Upper lobe of right lung (tissue), 1 donor: ENCODE measurements at places on chromosomes 2 and 18. TPM values are rescaled to one million over a fixed set of nuclear protein-coding genes. Genes with fewer than 3 reads are reported as not detected.

TYMS gene
- total RNA-seq: 4.6 TPM

SCYGR4 gene
- total RNA-seq: not detected

- H3K27me3 ChIP-seq: peaks cover 21% of the 10 kb centered on the region
- no peak for DNase-seq
- H3K36me3 ChIP-seq: no peaks in the 10 kb centered on the region
These were observed 577 bp downstream of the MOGAT1 start for GRCh38 chr2:222672068-222672401.

GRCh38 chr2:241479026-241479898, 29.1 kb downstream of the STK25 start:
- no peak overlapping the region for H3K4me3 ChIP-seq
- H3K36me3 ChIP-seq: peaks cover 16% of the 10 kb centered on the region
- H3K27ac ChIP-seq: no peak overlapping the region

PNKD gene
- 65.4 TPM for total RNA-seq

DNA sequence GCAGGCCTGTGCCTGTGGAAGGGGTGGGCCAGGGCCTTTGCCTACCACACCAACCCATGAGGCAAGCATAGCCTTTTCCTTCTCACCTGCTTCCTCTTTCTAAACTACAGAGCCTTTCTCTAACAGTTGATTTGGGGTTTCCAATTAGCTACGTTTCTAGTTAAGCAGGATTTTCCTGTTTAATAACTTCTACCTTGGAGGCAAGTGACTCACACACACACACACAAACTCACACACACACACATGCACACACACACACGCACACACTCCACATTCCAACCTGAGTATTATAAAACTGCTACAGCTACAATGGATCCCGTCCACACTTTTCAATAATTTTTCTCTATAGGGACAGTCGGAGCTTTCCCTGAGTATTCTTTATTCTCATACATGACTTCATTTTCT, 84.9 kb downstream of the SOX11 start:
- no peak overlapping the region for H3K4me3 ChIP-seq
- no peaks in the 10 kb centered on the region for H3K27me3 ChIP-seq
- H3K36me3 ChIP-seq: no peaks in the 10 kb centered on the region
- H3K4me1 ChIP-seq: no peaks in the 10 kb centered on the region

DNA sequence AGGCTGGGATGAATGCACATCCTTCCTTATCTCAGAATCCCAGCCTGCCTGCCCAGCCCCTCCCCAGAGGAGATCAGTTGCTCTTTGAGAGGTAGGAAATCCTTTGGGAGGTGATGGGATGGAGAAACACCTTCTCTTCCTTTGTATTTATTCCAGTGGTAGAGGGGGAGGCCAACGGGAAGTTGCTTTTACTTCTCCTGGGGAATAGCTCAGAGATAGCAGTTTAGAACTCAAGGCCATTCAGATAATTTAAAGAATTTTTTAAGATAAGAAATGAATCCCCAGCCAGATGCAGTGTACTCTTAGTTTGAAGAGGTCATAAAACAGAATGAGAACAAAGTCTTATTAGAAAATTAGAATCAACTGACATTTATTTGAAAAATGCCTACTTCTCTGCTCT, 67.4 kb upstream of the PPM1B start:
- H3K4me3 ChIP-seq: no peak overlapping the region
- no peaks in the 10 kb centered on the region for H3K4me1 ChIP-seq
- H3K36me3 ChIP-seq: no peaks in the 10 kb centered on the region
- no peak overlapping the region for H3K27ac ChIP-seq
- no peak for DNase-seq
- H3K27me3 ChIP-seq: no peaks in the 10 kb centered on the region

STAT4 gene
- 8.0 TPM for total RNA-seq

- peaks cover 37% of the 10 kb centered on the region for H3K36me3 ChIP-seq
- DNase-seq: no peak
- no peaks in the 10 kb centered on the region for H3K4me1 ChIP-seq
- H3K27me3 ChIP-seq: no peaks in the 10 kb centered on the region
- H3K27ac ChIP-seq: no peak overlapping the region
These were observed 57.0 kb downstream of the CEP192 start for GRCh38 chr18:13048061-13048595.

DNA sequence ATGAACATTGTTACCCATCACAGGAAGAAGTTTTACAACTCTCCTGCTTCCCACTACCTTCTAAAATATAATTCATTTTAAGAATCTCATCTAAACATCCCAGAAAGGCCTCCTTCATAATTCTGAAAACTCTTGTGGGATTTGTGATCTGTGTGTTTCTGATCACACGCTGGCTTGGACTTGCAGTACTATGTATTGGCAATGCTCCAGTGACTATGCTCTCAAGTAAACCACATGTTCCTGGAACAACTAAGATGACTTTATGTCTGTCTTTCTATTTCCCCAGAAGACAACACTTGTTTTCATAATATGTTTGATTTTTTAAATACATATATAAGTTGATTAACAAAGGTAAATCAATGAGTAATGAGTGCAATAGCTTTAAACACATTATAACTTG, 376.6 kb upstream of the NETO1 start:
- no peaks in the 10 kb centered on the region for H3K36me3 ChIP-seq
- H3K4me1 ChIP-seq: no peaks in the 10 kb centered on the region
- no peak overlapping the region for H3K4me3 ChIP-seq
- H3K27ac ChIP-seq: no peak overlapping the region
- H3K27me3 ChIP-seq: no peaks in the 10 kb centered on the region

TXNDC2 gene
- total RNA-seq: 0.55 TPM

- no peaks in the 10 kb centered on the region for H3K27me3 ChIP-seq
- DNase-seq: no peak
- no peak overlapping the region for H3K4me3 ChIP-seq
- no peak overlapping the region for H3K27ac ChIP-seq
- H3K4me1 ChIP-seq: no peaks in the 10 kb centered on the region
These were observed 96.2 kb downstream of the GALNT3 start for GRCh38 chr2:165697748-165698443.

FLACC1 gene
- 3.6 TPM for total RNA-seq

DNA sequence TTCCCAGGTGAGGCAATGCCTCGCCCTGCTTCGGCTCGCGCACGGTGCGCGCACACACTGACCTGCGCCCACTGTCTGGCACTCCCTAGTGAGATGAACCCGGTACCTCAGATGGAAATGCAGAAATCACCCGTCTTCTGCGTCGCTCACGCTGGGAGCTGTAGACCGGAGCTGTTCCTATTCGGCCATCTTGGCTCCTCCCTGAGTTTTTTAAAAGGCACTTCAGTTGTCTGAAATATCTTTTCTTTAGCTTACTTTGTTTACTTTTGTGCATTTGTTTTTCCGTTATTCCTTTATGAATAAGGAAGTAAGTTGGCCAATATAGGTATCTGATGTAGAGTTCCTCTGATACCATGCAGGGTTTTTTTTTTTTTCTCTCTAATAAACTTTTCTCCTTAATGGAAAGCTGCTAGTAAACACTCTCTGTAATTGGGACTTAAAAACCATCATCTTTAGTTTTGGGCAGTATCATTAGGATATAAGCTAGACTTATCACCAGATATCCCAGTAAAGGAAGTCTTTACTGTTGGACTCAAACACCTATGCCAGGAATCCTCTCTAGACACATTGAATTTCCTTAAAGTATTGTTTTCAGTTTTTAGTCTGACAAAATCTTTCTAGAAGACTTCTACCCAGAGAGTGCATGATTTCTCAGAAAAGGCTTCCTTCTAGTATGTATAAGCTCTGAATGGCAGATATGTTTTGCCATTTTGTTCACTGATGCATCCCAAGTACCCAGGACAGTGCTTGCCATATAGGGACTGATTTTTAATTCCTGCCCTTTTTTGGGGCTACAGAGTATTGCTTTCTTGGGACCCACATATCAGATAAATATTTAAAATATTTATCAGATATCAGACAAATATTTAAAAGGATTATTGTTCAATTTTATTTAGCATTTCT, 35.8 kb upstream of the DYSF start:
- H3K36me3 ChIP-seq: peaks cover 13% of the 10 kb centered on the region
- no peak for DNase-seq
- H3K27me3 ChIP-seq: no peaks in the 10 kb centered on the region
- peak overlapping the region; percentile 39 for H3K4me3 ChIP-seq

GRCh38 chr2:226440127-226440918, 359.3 kb downstream of the IRS1 start:
- DNase-seq: no peak
- no peak overlapping the region for H3K4me3 ChIP-seq
- H3K27ac ChIP-seq: no peak overlapping the region
- H3K4me1 ChIP-seq: no peaks in the 10 kb centered on the region
- H3K36me3 ChIP-seq: no peaks in the 10 kb centered on the region

DNA sequence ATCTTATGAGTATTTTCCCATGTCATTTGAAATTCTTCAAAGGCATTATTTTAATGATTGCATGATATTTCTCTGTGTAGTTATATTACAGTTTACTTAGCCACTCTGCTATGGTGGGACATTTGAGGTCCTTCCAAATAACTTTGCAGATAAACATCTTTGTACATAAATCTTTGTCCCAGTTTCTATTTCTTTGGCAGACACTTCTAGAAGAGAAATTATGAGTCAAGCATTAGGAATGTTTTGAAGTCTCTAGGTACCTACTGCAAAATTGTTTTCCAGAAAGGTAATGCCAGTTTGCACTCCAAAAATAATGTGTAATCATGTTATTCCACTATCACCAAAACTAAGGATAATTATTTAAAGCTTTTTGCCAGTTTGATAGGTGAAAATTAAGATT, 149.7 kb downstream of the EN1 start:
- DNase-seq: no peak
- no peak overlapping the region for H3K27ac ChIP-seq
- no peaks in the 10 kb centered on the region for H3K4me1 ChIP-seq
- no peaks in the 10 kb centered on the region for H3K27me3 ChIP-seq
- no peaks in the 10 kb centered on the region for H3K36me3 ChIP-seq

SANBR gene
- total RNA-seq: 11.1 TPM

UGT1A3 gene
- total RNA-seq: not detected

DNA sequence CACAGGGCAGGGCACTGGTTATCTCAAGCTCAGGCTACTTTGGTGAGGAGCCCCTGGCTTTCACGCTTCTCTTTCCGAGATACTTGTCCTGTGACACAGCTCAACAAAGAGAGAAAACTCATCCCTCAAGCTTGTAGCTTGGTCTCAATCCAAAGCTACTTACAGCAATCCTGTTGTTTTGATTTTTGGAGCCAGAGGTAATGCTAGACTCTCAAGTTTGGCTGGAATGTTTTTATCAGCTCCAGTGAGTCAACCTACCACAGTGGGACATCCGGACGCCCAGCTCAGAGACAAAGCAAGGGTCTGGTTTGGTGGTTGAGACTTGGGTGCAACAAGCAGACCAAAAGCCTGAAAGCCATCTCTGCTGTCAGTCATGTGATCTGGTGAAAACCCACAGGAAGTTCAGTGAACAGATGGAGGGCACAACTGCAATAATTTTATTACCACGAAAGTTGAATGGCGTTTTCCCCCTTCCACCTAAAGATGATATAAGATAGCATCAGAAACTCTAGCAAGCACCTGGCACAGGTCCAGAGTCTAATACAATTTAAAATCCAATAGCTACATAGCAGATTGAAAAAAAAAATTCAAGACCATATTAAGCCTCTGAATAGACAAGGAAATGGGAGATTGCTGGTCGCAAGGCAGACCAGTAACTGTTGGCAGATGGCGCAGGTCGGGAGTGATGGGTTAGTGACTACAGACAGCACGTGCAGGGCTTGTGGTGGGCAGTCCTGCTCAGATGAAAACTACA, 102.3 kb upstream of the SMAD7 start:
- peaks cover 5% of the 10 kb centered on the region for H3K4me1 ChIP-seq
- H3K36me3 ChIP-seq: no peaks in the 10 kb centered on the region
- no peak overlapping the region for H3K27ac ChIP-seq
- no peak for DNase-seq
- no peaks in the 10 kb centered on the region for H3K27me3 ChIP-seq
- H3K4me3 ChIP-seq: no peak overlapping the region

CHST9 gene
- 0.03 TPM for total RNA-seq

GRCh38 chr18:80108739-80109675, at the start of gene ADNP2:
Gene ADNP2, plus strand, starts transcription at chr18:80109262. Its CDS starts 8,281 bp downstream, at chr18:80117543.
- peak within 1 kb of the TSS; percentile 94 for H3K27ac ChIP-seq
- peak; percentile 89 for DNase-seq
- H3K4me3 ChIP-seq: peak within 1 kb of the TSS; percentile 72
- H3K36me3 ChIP-seq: no peaks in the 10 kb centered on the region
- H3K4me1 ChIP-seq: peaks cover 16% of the 10 kb centered on the region

TMEM163 gene
- 34.6 TPM for total RNA-seq

GRCh38 chr18:64210401-64210949, 61.6 kb upstream of the LINC00305 start:
- H3K4me1 ChIP-seq: no peaks in the 10 kb centered on the region
- no peak overlapping the region for H3K4me3 ChIP-seq
- no peaks in the 10 kb centered on the region for H3K27me3 ChIP-seq
- H3K27ac ChIP-seq: no peak overlapping the region
- DNase-seq: no peak

DNA sequence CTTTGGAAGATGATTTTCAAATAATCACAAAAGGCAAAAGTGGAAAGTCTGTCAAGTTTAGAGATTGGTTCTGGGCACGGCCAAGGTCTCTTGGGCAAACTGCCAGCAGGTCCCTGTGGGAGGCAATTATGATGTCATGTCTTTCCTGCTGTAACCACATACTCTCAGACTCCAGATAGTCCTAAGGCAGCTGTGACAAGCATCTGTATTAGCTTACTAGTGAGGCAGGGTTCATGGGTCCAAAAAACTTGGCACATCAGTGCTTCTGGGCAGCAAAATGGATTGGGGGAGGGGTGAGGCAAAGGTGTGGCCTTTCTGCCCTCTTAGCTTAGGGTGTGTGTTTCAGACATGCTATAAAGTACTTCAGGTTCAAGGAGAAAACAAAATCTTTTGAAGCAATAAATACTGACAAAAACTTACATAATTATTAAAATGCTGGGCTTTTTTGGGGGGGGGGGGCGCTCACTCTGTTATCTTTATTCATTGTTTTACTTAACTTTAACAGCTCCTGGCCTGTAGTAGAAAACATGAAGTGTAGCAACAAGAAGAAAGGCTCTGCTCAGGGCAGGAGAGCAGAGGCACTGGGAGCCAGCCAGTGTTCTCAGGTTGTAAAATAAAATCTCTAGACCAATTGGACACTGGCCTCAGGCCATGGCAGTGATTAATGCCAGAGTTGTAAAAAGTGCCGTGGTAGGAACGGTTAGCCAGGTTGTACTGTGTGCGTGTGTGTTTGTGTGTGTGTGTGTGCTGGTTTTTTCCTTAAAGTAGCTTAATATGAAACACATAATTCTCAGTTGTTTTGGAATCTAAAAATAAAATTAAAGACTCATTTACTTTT, 14.3 kb upstream of the TANC1 start:
- H3K4me1 ChIP-seq: peaks cover 11% of the 10 kb centered on the region
- no peaks in the 10 kb centered on the region for H3K36me3 ChIP-seq
- no peak overlapping the region for H3K27ac ChIP-seq
- H3K27me3 ChIP-seq: no peaks in the 10 kb centered on the region
- H3K4me3 ChIP-seq: no peak overlapping the region

GRCh38 chr2:70888923-70889715, 46.6 kb upstream of the ATP6V1B1 start:
- H3K27me3 ChIP-seq: peaks cover 95% of the 10 kb centered on the region
- no peak for DNase-seq
- H3K4me3 ChIP-seq: no peak overlapping the region
- H3K4me1 ChIP-seq: peaks cover 17% of the 10 kb centered on the region
- no peak overlapping the region for H3K27ac ChIP-seq

MAP3K20 gene
- total RNA-seq: 52.0 TPM

GRCh38 chr18:68427951-68428401, 286.9 kb downstream of the TMX3 start:
- H3K4me3 ChIP-seq: no peak overlapping the region
- no peaks in the 10 kb centered on the region for H3K36me3 ChIP-seq
- DNase-seq: no peak
- no peak overlapping the region for H3K27ac ChIP-seq

GRCh38 chr2:77054938-77055337, 467.2 kb downstream of the LRRTM4 start:
- no peaks in the 10 kb centered on the region for H3K4me1 ChIP-seq
- H3K27me3 ChIP-seq: no peaks in the 10 kb centered on the region
- H3K27ac ChIP-seq: no peak overlapping the region
- H3K36me3 ChIP-seq: no peaks in the 10 kb centered on the region
- no peak for DNase-seq
- H3K4me3 ChIP-seq: no peak overlapping the region
